ENCODE measurements at places on chromosomes 3 and 15.

DNA sequence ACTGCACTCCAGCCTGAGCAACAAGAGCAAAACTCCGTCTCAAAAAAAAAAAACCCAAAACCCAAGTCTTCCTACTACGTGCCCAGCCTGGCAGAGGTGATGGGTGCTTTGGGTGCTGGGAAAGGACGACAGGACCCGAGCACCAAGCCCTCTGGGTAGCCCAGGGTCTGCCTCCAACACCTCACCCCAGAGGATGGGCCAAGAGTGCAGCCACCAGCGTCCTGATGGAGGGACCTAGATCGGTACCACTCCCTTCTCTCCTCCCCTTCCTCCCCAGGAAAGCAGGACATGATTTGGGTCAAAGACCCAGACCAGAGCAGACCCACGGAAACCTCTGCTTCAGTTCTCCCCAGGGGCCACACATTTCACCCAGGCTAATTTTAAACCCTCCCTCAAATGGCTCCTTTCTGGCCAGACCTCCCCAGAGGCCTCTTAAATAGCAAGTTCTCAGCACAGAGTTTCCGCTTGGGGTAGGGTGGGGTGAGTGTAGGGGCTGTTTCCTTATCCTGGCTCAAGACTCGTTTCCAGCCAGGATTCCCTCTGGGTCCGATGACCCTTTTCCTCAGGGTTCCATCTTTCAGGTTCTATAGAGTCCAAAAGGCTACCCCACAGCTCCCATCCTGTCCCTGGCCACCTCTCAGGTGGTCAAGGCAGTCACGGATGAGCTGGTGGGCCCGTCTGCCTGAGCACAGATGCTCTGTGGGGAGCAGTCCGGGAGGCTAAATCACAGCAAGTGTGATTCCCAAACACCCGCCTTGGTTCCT, 20.5 kb downstream of the RBPMS2 start:
- no peak for DNase-seq

DNA sequence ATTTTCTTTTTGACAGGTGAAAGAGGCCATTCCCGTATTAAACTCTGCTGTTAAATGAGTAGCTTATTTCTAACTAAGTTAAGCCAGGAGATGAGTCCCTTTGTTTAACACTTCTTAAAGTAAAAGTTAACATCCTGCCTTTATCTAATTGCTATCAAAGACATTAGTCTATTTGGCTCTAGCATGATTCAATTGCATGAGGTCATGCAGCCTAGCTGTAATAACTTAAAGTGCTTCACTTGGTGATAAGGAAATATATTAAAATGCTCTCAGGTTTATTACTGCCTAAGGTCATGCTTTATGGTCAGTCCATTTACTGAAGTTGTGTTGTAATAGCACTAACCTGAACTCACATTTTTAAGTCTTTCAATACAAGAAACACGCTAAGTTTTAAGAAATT, 82.3 kb upstream of the MLF1 start:
- DNase-seq = no peak

DNA sequence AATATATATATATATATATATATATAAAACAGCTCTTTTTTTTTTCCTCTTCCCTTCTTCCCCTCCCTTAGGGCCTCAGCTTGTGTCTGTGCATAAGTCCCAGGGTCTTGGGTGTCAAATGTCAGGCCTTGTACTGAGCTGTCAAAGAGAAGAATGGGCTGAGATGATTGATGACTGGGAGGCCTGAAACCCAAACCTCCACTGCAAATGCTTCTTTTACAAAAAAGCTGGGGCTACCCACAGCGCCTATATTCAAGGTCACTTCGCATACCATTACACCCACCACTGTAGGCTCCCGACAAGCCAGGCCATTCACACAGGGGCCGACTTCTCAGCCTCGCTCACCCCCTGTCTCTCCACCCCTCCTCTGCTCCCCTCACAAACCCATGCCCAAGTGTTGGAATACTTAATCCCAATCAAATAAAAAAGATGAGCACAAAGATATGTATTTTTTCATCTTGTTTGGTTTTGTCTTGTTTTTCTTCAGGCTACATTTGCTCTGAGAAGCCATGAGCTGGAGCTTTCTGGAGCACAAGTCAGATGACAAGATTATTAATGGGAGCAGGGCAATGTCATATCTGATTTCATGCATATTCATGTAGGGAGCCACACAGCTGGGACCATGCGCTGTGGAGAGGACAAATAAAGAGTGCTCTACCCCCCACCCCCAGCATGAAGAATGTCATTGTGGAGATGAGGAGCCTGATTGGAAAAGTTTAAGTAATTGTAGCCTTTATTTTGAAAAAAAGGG, 614.4 kb upstream of the NR2F2 start:
- DNase-seq = no peak

DNA sequence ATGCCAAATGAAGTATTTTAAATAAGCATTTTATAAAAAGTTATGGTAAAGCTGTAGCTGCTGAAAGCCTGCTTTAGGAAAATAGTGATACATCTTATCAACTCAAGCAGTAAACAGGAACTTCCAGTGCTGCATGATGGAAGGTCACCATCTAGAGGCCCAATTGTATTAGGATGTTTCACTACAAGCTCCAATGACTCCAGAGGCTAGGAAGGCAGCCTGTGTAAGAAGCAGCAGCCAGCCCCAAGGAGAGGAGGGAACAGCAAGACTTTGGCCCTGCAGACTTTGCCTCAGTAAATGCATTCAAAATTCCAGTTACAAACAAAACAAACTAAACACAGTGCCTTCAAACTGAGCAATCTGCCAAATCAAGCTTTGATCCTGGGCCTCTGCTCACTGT, 32.1 kb downstream of the ILDR1 start:
- DNase-seq = peak; percentile 11

DNA sequence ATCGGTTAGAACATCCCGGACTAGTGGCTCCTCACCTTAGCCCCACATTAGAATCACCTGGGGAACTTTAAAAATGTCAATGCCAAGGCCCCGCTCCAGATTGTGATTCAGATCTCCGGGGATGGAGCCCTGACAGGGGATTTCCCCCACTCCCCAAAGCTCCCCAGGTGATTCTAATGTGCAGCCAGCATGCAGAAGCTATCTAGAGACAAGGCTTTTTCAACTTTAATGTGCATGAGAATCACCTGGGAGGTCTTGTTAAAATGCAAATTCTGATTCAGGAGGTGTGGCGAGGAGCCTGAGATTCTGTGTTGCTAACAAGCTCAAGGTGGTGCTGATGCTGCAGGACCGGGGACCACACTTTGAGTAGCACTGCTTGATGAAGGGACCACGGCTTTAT, 156.7 kb downstream of the RAB11A start:
- DNase-seq = no peak
